ENCODE measurements at places on chromosomes 2 and 18.

DNA sequence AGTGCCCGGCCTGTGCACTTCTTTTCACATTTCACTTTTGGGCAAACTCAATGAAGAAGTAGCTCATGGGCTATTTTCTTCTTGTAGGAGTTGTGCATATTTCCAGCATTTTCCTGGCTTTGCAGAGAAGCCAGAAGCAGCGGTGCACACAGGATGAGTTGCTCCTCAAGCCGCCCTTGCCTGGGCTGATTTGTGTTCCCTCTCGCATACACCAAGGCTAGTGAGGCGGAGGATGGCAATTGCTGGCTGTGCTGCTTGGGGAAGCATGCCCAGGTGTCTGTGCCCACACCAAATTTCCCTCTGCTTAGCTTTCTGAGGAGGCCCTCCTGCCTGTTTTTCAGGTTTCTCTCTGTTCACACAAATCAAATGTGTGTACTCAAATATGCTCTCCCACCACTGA lies 85.4 kb upstream of the TMEM200C start:
- DNase-seq = no peak

- DNase-seq = no peak
Measured at GRCh38 chr2:69083235-69083748, 70.3 kb downstream of the ANTXR1 start.

DNA sequence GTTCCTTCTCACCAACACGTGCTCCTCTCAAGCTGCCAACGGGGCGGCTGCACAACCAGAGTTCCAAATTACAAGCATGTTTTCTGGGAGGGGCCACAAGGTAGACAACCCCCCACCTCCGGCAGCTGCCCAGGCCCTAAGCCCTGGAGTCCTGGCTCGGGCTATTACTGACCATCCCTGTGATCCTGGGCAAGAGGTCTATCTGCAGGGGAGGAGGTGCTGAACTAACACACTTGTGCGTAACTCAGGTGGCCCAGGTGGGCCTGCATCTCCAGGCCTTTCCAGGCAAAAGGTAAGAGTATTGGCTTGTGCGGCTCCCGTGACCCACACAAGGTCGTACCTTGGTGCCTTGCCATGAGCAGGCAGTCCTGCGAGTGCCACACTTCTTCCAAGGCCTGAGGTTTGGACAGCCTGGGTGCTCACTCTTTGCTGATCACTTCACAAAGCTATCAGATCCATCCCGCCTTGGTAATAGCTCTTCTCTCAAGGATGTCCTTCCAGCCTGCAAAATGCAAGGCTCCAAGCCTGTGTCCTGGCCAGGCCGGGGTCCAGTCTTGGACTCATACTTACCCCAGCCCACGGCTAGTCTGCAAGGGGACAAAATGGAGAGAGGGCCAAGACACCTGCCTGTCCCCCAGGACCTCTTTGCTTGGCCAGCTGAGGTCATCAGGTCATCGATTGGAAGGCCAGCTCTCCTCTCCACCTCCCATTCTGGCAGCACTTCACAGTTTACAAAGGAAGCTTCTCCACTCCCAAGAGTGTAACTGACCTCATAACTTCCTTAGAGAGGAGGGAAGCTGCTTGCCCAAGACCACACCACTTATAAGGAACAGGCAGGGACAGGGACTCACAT lies 33.9 kb downstream of the ADRA2B start:
- no peak for DNase-seq

- no peak for DNase-seq
Measured at GRCh38 chr2:198040835-198041234, 236.4 kb downstream of the PLCL1 start.

GRCh38 chr2:144629935-144630334 lies 110.0 kb upstream of the ZEB2 start:
- DNase-seq = no peak

- DNase-seq = no peak
Measured at GRCh38 chr2:45275242-45275805, 266.1 kb upstream of the SIX2 start.

DNA sequence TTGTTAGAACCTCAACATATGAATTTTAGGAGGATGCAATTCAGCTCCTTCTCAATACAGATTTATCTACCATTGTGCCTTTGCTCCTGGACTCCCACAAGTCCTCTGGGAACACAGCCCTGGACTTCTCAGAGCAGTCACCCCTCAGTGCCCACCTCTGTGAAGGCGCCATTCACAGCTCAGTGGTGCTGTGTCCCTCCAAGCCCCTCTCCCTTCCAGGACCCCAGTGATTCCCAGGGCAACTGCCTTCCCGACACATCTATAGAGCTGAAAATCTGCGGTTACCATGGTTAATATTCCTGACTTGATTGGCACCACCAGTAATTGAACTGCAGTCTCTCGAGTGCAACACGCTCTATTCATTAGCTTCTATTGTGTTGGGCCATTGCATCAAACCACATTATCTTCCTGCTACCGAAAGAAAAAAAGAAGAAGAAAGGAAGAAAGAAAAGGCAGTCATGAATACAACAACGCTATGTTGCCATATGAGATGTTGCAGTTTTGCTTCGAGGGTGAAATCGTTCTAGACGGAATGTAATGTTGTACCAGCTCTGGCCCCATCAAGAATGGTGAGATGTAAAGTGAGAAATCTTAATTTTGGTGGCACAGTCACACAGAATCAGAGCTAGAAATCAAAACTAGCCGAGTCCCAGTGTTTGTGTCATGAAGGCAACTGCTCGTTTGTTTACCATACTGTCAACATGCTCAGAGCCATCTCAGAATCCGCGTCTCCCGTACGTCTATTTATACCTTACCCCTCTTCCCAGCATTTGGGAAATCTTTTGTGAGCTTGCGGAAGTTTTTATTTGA lies 524.0 kb upstream of the ID2 start:
- no peak for DNase-seq

GRCh38 chr2:173983391-173983871 lies 18.3 kb upstream of the SP3 start:
- DNase-seq = peak; percentile 50

- no peak for DNase-seq
Measured at GRCh38 chr2:46136481-46136880, 160.7 kb upstream of the EPAS1 start.

DNA sequence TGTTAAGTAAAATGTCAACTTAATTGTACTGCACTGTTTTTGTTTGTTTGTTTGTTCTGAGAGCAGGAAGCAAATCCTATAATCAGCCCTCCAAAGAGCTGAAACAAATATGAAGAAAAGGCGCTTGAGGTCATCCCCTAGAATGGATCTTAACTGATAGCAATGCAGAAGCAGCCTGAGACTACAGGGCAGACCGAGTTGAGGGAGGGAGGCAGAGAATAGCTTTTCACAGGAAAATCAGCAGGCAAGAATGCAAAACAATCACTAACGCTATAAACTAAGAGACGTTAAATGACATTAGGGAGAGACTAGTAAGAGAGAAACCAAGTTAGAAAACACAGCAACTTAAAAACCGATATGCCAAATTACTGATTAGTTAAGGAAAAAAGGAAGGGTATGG lies 37.2 kb downstream of the GALNT1 start:
- DNase-seq = no peak

DNA sequence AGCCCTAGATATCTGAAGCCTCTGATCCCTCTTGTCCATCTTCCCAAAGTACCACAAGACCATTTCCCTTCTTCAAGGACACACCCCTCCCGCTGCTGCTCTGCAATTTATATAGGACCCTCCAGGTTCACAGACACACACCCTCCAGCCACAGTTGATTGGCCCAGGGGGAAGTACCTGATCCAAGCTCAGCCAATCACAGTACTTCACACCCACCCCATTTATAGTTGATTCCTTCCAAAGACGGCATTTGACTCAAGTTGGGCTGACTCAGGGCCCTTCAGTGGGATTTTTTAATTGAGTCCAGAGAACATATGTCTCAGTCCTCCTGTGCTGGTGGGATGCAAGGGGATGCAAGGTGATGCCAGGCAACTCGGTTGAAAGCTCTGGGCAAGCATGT lies 59.2 kb downstream of the GYPC start:
- no peak for DNase-seq

DNA sequence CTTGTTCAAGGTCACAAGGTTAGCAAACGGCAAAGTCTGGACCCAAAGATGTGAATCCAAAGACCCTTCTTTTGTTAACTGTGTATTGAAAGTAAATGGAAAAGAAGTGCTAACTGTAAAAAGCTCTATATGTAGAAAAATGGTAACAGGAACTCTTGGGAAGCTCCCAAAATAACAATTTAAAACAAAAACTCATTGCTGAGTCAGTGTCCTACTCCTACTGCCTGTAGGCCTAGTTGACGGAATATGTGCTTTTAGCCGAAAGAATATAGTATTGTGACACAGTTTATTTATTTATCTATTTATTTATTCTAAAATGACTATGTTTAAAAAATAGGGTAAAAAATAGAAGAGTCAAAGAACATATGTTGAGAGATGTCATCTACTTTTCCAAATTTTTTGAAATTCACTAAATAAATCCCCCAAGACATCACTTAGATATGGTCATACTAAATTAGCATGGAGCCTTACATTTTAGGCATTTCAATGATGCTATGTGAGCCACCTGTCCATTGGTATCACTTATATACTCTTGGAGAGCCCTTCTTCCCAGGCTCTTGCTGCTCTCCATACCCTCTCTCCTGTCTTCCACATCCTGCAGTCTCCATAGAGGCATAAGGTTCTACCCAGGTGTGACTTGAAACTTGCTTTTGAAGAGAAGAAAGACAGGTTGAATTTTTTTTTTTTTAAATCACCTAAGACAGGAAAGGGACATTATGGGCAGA lies 13.7 kb downstream of the COL5A2 start:
- DNase-seq = no peak

DNA sequence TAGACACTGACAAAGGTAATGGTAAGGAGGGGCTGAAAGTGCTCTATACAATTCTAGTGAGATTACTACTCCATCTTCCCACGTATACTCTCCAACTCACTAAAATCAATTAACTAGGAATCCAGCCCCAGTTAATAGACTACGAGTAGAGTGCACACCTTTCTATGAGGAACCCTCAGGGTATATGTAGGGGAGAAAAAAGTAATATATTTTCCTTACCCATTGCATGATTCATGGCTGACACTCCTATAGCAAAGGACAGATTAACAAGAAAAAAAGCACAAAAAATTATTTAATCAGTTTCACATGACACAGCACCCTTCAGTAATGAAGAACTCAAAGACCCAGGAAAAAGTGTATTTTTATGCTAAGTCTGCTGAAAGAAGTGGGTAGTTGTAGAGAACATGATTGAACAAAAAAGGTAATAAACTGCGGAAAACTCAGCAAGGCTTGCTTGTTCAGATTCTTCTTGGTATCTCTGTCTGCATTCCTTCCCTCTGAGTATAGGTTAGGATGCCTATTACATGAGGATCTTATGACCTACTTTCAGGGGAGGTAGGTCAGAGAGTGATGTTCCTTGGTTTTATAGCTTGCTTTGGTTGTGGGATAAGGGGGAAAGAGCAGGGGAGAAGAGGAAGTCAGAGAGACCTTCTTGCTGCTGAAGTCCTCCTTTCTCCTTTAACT lies 342.0 kb upstream of the DLGAP1 start:
- DNase-seq = no peak

GRCh38 chr2:119718501-119719260 lies 39.7 kb downstream of the TMEM177 start:
- DNase-seq = no peak

GRCh38 chr2:119196301-119197125 lies 27.1 kb upstream of the STEAP3 start:
- DNase-seq = no peak

GRCh38 chr2:28661589-28662001 lies 90.0 kb upstream of the PPP1CB start:
- DNase-seq = peak; percentile 6

GRCh38 chr18:23718243-23718720 lies 29.0 kb downstream of the LAMA3 start:
- no peak for DNase-seq

DNA sequence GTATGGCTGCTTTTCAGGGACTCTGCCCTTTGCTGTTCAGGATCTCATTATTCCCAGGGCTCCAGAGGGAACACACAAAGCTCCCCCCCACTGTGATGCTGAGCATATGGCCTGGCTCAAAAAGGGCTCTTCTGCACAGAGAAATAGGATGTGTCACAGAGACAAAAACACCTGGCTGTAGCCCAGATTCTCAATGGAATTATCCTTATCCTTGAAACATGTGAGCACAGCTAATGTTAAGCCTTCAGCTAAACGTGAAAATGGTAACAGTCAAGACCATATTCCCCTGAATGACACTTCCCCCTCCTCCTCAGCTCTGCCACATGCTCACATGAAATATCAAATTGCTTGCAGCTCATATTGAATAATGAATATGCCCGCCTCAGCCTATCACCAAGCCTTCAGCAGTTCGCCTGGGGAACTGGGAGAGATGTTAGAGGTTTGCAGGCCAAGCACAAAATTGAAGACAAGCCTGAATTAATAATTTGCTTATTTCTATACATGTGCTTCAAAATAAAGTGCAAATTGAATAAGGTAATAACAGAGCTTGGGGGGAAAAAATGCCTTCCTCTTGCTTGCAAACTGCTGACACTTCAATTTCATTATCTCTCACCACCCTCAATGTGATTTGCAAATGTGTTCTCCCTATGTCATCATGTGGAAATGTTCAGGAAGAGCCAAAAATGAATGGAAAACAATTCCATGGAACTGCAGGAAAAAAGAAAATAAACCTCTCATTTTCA lies 181.0 kb upstream of the HNRNPA3 start:
- no peak for DNase-seq

- peak; percentile 83 for DNase-seq
Measured at GRCh38 chr18:34965108-34965507, 76.1 kb upstream of the MAPRE2 start.

GRCh38 chr2:59694176-59694575 lies 859.3 kb downstream of the BCL11A start:
- DNase-seq = no peak

DNA sequence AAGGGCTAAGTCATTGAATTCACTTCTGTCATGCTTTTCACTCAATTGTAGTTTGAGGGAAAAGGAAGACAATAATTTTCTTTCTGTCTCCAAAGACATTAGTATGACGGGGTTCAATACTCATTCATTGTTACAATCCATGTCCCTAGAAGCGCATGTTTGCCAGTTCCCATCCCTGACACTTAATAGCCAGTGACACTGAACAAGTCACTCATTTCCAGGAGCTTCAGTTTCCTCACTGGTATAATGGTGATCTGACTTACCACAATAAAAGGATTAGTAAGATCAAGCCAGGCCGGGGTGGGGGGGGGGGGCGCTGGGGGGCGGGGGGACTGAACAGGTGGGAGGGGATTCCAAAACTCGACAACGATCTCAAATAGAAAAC lies 144.8 kb upstream of the MAP3K20 start:
- no peak for DNase-seq

GRCh38 chr2:172929644-172930043 lies 146.0 kb upstream of the MAP3K20 start:
- no peak for DNase-seq

- DNase-seq = no peak
Measured at GRCh38 chr18:74154716-74155115, 6.4 kb downstream of the TIMM21 start.

DNA sequence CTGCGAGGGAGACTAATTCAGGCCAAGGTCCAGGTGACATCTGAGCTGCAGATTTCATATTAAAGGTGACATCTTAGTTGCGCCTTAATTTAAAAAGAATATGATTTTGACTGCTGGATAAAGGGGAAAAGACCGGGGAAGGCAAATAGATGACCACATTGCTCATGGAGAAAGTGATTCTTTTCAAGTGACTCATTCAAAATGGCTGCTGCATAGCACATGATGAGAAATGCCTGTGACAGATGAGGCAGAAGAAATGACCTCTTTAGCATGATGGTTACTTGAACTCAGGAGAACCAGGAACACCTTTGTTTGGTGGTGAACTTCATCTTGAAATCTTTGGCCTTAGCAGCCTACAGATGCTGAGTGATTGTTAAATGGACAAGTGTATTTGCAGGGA lies 385.8 kb upstream of the TRIB2 start:
- no peak for DNase-seq

All from DMS79 (cell line).